ENCODE measurements at places on chromosomes 5 and 9. TPM values are rescaled to one million over a fixed set of nuclear protein-coding genes. Genes with fewer than 3 reads are reported as not detected.

DNA sequence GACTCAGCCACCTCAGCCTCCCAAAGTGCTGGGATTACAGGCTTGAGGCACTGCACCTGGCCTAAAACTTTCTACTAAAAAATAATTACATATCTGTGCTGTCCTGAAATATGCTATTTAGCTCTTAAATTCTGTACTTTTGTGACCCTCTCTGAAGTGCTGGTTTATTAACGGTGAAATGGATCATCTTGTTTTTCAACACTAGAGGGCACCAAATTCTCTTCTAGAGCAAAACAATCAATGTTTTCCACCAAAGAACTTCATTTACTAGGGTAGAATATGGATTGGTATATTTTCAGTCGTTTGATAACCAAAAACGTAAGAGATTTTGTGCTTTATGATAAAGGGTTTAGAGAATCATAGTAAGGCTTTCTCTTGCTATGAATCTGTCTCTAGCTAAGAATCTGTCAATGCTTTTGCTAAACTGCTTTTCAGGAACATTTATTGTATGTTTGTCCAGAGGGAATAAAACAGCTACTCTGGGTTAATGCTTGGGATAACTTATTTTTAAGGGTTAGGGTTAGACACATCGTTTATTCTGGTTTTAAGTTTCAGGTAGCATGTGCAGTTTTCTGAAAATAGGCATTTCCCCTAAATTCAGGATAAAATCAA, 63.6 kb downstream of the RNF180 start:
- peak; percentile 51 for DNase-seq

DNA sequence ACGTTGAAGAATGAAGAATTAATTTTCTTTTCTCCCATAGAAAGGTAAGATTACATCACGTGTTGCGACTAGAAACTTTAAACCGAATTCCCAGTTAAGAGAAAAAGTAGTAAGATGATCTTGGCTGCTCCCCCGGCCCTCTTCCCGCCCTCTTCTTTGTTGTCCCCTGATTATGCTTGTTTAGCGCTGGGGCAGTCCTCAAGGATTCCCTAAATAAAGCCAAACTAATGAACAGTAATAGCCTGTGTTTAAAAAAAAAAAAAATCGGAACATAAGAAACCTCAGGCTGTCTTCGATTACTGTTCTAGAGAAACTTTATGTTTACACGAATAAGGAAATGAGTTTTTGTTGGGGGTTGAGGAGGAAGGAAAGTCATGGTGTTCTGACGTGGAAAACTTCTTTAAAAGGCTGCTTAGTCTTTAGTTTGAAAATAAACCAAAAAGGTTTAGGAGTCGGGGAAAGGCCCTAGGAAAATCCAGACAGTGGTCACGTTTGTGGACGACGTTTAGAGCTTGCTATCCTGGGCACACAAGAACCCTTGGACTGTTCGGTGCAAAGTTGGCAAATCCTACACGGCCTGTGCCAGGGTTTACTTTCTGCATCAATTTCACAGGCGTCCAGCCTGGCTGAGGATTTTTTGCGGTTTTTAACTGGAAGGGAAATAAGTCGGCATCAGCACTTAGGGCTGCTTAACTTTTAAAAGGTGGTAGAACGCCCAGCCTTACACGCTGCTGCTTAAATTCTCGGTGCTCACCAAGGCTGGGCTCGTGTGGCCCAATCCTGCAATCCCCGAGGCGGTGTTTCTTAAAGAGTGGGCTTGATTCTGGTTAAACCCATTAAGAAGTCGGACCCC, 1.1 kb upstream of the MAT2B start:
- peak; percentile 35 for DNase-seq

- no peak for DNase-seq
Measured at GRCh38 chr5:86038566-86038965, 579.2 kb upstream of the COX7C start.

GRCh38 chr9:132996526-132996925, 18.0 kb downstream of the GFI1B start:
- no peak for DNase-seq

DNA sequence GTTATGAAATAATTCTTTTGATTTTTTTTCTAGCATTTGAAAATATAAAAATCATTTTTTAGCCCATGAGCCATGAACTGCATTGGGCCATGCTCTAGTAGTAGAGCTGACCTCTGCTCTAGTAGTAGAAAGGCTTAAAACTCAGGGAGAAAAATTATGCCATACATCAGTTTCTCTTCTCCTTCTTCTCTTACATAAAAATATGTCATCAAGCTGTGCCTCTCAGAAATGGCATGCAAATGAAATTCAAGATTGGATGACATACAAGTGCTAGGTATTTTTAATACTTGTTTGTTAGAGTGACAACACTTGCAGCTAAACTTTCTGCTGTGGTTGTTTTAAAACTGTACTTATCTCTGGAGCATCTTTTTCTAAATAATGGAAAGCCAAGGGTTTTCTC, 42.1 kb upstream of the TMOD1 start:
- no peak for DNase-seq

- DNase-seq, result no peak
Measured at GRCh38 chr5:107563959-107564544, 106.7 kb downstream of the EFNA5 start.

Gene SPINK6
- not detected for total RNA-seq

All from bronchial epithelial cell (primary cell).